ENCODE measurements at places on chromosomes 3 and 15.

GRCh38 chr3:77053795-77054194, 13.9 kb downstream of the ROBO2 start:
- no peak for DNase-seq

DNA sequence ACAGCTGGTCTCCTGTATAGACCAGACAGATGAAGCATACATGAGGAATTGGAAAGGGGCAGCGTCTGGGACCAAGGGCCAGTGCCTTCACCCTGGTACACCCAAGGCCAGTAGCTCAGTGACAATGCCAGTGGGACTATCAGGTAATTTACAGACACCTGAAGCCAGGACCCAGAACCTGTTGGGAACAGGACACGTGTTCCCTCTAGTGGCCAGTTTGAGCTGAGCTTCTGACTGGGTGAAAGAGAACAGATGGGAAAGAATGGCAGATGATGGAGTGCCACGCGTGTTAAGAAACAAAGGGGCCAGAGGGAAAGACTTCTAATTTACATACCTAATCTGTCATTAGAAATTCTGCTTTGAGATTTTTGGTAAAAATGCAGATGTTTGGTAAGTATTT, 5.1 kb upstream of the SLC25A38 start:
- no peak for DNase-seq

- no peak for DNase-seq
Measured at GRCh38 chr15:74789741-74790079, 7.8 kb downstream of the CSK start.

GRCh38 chr3:69803681-69804270, 64.5 kb downstream of the MITF start:
- DNase-seq, result no peak

- DNase-seq, result no peak
Measured at GRCh38 chr3:128400671-128401070, 66.0 kb downstream of the DNAJB8 start.

GRCh38 chr3:4323246-4324027, 20.3 kb downstream of the SETMAR start:
- DNase-seq, result no peak

DNA sequence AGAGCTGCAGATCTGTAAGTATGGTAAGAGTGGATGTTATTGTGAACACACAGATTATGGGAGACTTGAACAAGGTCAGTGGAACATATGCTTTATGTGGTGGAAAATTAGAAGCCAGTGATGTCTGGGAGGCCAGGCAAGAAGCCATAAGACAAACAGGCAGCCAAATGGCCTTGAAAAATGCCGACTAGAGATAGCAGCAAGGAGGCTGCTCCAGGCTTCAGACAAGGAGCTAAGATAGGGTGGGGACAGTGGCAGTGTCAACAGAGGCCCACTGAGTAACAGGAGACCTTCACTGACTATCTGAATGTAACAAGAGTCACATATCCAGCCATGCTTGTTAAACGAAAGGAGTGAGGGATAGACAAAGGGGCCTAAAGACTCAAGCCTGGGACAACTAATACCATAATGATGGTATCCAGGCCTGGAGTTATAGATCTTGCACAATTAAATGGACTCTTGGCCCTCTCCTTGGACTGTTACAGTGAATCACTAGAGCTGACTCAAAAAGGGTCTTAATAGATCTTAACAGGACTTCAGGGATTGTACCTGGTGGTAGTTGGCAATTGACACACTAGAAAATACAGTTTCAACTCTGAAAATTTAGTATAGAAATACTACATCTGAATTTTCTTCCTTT, 50.6 kb downstream of the CFAP20DC start:
- no peak for DNase-seq

- DNase-seq, result no peak
Measured at GRCh38 chr15:89628806-89629715, 26.2 kb downstream of the KIF7 start.

GRCh38 chr15:96893159-96893906, 562.8 kb downstream of the NR2F2 start:
- DNase-seq, result no peak

Data from KG1 (cell line).